Lung (tissue), 17 donors: ENCODE measurements at places on chromosomes 2 and 18. TPM values are rescaled to one million over a fixed set of nuclear protein-coding genes. Genes with fewer than 3 reads are reported as not detected.

GRCh38 chr2:45980161-45980865, 316.9 kb upstream of the EPAS1 start:
- no peak overlapping the region for H3K27ac ChIP-seq
- peaks cover 5% of the 10 kb centered on the region for H3K4me1 ChIP-seq
- H3K27me3 ChIP-seq = no peaks in the 10 kb centered on the region
- no peak for DNase-seq

DNA sequence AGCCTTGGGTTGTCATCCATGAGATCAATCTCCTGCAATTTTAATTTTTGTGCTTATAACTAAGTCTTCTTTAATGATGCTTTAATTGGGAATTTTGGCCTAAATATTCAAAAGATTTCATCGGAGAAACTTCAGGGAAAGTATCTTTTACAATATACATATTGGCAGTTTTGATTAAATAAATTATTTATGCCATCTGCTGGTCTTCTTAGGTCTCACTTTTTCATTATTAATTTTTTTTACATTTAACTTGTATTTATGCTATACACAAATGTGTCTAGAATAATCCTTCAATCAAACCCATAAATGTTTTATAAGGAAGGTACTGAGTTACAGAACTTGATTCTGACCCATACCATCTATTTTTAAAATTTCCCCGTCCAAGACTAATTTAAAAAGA, 95.1 kb upstream of the XPO1 start:
- no peaks in the 10 kb centered on the region for H3K4me1 ChIP-seq
- H3K36me3 ChIP-seq = no peaks in the 10 kb centered on the region
- H3K4me3 ChIP-seq = no peak overlapping the region
- H3K27me3 ChIP-seq = no peaks in the 10 kb centered on the region
- H3K27ac ChIP-seq = no peak overlapping the region
- DNase-seq = no peak

DNA sequence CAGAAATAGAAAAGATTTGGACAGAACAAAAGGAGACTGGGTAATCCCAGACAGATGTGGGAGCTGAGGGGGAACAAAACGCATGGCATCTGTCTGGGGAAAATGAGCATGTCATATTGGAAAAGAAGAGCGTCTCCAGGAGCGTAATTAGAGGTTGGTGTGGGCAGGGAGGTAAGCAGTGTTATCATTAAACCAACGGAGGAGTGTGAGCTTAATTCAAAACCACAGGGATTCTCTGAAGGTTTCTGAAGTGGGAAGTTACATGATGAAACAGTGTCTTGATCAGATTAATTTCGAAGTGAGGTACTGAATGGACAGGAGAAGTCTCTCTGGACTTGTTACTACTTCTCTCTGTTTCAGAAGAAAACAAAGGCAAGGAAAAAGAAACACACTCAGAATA, 53.3 kb downstream of the DTNB start:
- H3K36me3 ChIP-seq = peaks cover 3% of the 10 kb centered on the region
- no peaks in the 10 kb centered on the region for H3K27me3 ChIP-seq
- peaks cover 5% of the 10 kb centered on the region for H3K4me1 ChIP-seq

DNA sequence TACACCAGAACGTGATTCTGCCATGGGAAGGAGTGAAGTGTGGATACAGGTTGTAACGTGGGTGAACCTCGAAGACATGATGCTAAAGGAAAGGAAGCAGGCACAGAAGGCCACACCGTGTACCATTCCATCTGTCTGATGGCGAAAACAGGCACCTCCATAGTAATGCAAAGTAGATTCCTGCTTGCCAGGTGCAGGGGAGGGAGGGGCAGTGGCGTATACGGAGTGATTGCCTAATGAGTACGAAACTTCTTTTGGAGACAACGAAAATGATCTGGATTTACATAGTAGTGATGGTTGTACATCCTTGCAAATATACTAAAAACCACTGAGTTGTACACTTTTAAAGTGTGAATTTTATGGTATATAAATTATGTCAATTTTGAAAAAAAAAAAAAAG, 106.7 kb downstream of the GBX2 start:
- H3K27me3 ChIP-seq = no peaks in the 10 kb centered on the region
- DNase-seq = no peak
- H3K4me3 ChIP-seq = no peak overlapping the region
- H3K4me1 ChIP-seq = no peaks in the 10 kb centered on the region
- no peak overlapping the region for H3K27ac ChIP-seq

The DSG4 gene
- not detected for total RNA-seq

The REEP1 gene
- total RNA-seq = 19.7 TPM

The CCDC148 gene
- 4.2 TPM for total RNA-seq

DNA sequence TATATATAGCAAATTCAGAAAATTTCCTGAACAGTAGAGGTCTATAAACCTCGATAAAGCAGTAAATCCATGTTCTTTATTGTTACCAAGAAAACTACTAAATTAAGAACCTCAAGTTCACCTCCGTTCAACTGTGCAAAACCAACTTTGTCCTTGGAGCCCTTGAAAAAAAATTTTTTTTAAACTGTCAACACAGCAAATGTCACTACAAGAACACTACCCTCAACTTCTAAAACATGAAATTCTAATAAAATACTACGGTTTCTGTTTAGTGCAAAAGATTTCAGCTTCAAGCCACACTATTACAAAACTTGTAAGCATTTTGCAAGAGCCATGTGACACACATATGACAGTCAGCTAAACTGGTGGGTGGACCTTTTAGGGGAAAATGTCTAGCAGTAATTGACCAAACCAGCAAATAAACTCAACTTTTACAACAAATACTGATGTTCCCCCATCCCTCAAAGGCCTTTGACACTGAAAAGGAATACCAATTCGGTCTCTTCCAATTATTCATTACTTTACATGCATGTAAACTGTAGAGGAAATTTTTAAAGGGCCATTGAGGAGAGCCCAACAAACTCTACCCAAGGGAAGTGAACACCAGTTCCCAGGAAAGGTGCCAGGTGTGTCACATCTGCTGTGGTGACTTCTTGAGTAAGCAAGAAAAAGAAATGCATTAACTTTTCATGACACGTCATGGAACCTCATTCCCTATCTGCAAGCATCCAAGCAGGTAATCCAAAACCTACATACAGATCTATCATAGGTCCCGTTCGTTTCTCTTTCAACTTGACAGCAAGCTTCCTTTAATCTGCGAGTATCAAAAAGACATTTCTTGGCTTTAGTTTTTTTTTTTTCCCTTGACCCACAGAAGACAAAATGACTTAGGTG, 1.4 kb downstream of the RAB1A start:
- no peaks in the 10 kb centered on the region for H3K36me3 ChIP-seq
- peak overlapping the region; percentile 97 for H3K4me3 ChIP-seq
- no peak for DNase-seq
- peaks cover 2% of the 10 kb centered on the region for H3K4me1 ChIP-seq
- H3K27me3 ChIP-seq = no peaks in the 10 kb centered on the region

DNA sequence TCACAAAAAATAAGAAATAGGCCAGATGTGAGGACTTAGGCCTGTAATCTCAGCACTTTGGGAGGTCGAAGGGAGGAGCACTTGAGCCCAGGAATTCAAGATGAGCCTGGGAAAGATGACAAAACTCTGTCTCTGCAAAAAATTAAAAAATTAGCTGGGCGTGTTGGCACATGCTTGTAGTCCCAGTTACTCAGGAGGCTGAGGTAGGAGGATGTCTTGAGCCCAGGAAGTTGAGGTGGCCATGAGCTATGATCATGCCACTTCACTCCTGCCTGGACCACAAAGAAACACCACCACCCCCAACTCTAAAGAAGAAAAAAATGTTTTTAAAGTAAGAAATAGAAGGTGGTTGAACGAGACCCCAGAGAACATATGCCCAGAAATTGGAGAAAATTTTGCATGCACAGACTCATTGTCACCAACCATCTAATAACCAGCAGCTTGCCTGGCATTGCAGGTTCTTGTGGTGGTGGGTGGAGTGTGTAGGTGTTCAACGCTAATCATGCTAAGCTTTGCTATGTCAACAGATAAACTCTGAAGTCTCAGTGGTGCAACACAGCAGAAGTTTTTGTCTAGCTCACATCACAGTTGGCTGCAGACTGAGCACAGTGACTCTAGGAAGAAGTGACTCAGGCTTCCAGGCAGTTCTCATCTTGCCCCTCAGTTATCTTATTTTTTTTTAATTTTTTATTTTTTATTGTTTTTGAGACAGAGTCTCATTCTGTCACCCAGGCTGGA, 18.6 kb downstream of the ARL4C start:
- no peak overlapping the region for H3K27ac ChIP-seq
- no peak overlapping the region for H3K4me3 ChIP-seq
- no peaks in the 10 kb centered on the region for H3K4me1 ChIP-seq
- DNase-seq = no peak
- H3K36me3 ChIP-seq = no peaks in the 10 kb centered on the region
